Hematopoietic multipotent progenitor cell treated with erythropoietin and hydrocortisone succinate and interleukin-3 and kit ligand, for 6 days (in vitro differentiated cells): ENCODE measurements at places on chromosomes 12 and 14.

DNA sequence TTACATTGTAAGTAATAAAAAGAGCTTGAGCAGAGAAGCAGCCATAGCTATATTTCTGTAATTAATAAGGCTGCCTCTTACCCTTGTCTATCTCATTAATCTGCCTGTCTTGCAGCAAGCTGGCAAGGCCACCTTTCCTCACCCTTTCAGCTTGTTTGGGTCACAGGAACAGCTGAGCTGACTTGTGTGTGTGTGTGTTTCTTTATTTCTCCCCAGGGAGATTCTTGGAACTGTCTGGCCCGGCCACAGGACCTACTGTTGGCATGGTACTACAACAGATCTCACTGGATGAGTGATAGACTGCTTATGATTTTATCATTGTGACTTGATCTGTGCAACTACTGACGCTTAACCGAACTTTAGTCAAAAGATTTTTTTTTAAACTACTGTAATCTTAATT, 213.7 kb downstream of the SLC2A13 start:
- DNase-seq, result no peak

DNA sequence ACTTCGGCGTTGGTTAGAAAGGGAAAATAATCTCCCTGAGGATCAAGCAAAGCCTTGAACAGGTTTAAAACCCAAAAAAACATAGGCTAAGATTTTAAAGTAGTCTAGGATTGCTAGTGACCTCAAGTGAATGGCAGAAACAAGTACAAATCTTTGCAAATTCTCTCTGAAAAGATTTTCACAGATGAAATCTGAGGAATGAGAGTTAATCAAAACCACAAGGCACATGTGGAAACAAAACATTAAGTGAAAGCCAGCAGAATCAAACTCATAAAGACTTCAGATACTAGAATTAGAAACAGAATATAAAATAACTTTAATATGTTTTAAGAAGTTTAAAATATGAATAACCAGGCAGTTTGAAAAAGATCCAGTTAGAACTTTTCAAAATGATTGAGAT, 52.2 kb upstream of the CFL2 start:
- DNase-seq, result no peak

- DNase-seq, result no peak
Observed at GRCh38 chr12:28177905-28178304, 12.4 kb upstream of the CCDC91 start.

DNA sequence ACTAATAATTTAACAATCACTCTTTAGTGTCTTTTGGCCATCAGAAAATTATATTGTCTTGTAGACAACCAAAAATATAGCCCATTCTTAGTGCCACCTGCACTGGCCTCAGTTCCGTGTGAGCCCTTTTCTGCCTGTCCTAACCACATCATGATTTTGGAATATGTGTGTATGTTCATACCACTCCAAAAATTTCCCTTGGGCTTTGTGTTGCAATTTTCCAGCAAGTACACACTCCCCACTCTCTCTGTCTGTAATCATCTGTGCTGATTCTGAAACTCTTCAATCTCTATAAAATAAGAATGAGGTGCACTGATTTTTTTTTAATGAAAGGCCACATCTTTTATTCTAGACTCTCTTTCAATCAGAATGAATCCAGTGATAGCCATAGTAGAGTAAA, 196.0 kb downstream of the PIK3C2G start:
- no peak for DNase-seq

DNA sequence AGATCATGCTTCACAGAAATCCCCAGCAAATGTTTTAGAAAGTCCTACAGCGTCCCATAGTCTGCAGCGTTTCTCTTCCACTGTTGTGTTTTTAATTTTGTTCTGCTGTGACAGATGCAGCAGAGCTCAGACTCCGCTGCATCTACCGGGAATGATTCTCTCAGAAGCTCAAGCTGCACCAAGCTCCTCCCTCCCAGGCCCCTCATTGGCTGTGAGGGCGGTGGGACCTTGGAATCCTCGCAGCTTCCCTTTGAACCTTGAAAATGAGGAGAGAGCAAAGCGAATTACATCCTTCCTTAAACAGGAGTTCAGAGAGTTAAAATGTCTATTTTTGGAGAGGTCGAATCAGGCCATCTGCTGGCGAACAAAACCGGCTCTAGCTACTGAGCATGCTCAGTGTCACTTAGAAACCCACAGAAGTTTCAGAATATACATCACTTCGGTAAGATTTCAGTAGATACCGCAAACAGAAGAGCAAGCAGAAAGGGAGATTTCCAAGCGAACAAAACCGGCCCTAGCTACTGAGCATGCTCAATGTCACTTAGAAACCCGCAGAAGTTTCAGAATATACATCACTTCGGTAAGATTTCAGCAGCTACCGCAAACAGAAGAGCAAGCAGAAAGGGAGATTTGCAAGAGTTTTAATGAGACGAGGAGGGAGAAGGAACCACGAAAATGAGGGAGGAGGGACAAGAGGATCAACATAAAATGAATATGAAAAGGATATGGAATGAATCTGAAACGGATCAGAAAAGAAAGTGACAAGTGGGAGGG, at the start of gene ABCD2:
ABCD2 (minus strand) TSS at position 144 of the 774 bp plus-strand sequence. CDS start 188 bp downstream, outside the sequence.
- peak; percentile 65 for DNase-seq

DNA sequence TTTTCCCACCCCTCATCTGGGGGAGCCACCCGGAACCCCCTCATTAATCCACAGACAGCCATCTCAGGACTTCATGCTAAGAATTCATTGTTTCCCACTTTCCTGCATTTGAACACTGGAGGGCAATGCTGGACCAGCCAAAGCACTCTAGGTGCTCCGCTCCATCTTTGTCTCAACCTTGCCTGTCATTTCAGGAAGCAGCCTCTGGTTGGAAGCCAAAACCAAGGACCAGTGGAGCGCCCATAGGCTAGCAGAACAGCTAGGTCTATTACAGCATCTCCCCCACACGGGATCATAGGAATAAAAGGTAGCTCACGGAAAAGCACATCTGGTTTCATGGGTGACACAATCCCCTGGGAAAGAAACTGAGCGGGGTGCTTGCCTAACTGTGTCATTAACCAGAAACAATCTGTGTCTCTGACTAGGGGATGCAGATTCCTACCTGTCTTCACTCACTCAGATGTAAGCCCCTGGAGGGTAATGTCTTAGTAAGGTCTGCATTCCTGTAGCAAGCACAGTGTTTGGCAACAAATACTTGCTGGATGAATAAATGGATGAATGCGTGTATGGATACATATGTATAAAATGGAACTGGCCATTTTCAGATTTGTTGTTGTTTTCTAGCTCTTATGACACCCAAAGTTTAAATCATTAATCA, 197.0 kb downstream of the DAD1 start:
- DNase-seq, result peak; percentile 93

DNA sequence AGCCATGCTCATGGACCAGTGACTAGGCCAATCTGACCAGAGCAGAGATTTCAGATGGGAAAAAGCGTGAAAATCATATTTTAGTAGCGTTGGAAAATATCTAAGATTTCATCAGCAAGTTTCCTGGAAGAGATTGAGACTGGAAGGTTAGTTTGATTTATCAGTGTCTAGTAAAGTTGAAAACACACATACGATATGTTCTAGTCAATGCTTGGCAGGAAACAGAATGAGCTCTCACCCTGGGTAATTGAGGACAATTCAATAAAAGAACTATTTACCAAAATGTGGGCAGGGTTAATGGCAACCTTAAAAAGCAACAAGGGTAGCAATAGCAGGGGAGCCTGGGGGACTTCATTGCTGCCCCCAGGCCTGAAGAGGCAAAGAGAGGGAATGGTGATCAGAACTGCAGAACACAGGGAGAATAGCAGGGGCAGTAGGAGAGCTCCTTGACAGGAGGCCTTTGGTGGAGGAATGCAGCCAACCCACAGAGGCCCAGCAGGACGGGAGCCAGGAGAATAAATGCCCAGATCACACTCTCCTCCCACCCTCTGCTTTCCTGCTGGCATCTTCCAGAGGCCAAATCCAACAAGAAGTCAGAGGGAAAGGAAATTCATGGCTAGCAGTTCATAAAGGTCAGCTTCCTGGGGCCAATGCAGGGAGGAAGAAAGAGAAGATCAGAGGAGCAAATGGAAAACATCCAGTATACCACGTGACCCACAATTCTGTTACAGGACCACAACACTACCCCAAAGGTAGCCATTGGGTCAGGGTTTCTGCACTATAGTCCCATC, 27.6 kb upstream of the LRP6 start:
- no peak for DNase-seq

- DNase-seq, result no peak
Observed at GRCh38 chr14:28059254-28059653, 707.3 kb upstream of the FOXG1 start.

DNA sequence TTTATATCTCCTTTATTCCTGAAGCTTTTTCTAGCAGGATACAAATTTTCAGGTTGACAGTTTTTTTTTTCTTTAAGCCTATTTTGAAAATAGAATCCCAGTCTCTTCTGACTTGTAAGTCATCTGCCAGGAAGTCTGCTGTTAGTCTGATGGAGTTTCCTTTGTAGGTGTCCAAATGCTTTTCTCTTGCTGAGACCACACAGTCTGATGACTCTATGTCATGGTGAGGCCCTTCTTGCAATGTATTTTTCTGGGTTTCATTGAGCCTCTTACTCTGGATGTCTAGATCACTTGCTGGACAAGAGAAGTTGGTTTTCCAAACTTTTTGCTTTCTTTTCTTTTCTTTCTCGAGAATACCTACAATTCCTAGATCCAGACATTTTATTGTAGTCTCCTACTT, 30.6 kb downstream of the USP15 start:
- no peak for DNase-seq

- no peak for DNase-seq
Observed at GRCh38 chr12:12718381-12718759, 1.2 kb downstream of the CDKN1B start.

DNA sequence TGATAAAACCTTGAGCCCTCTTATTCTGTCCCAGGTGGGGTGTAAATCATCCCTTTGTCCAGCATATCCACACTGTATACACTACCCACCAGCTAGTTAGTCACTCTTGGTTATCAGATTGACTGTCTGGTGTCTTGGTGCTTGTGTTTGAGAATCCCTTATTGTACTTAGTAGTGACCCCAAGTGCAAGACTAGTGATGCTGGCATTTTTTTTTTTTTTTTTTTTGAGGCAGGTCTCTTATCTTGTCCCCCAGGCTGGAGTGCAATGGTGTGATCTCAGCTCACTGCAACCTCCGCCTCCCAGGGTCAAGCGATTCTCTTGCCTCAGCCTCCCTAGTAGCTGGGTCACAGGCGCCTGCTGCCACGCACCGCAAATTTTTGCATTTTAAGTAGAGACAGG, 5.8 kb downstream of the VRK1 start:
- DNase-seq, result peak; percentile 68

DNA sequence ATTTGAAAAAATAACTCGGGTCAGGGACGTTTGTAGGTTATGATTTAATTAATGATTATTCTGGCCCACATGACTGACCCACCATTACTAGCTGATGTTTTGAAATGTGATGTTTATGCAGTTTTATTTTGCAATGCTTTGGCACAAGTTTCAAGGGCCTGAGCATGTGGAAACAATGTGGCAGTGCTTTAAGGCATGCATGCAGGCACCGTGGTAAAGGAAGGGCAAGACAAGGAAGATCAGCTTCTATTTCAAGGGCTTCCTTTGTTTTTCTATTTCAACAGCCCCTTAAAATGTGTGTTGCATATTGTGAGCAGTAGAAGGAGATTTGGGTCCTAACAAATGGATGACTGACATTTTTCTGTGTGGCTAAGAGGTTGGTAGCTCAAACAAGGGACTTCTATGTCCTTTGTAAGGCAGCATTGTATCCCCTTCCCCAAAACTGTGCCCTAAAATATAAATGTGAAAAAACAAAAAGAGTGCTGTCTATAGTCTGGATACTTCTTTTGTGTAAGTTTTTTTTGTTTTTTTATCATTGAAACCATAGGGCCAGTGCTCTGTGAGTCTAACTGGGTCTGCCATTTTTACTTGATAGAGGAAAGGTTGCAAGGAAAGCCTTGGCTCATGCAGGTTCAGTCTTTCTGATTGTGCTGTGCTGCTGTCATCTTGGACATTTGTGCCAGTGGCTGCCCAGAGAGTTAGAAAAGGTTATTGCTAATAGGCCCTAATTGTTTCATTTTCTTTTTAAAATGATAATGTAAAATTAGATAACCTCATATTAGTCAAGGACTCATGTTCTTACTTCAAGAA, 103.5 kb downstream of the FGD4 start:
- peak; percentile 27 for DNase-seq

- DNase-seq, result peak; percentile 61
Observed at GRCh38 chr14:24315807-24316596, 4.7 kb downstream of the LTB4R start.

DNA sequence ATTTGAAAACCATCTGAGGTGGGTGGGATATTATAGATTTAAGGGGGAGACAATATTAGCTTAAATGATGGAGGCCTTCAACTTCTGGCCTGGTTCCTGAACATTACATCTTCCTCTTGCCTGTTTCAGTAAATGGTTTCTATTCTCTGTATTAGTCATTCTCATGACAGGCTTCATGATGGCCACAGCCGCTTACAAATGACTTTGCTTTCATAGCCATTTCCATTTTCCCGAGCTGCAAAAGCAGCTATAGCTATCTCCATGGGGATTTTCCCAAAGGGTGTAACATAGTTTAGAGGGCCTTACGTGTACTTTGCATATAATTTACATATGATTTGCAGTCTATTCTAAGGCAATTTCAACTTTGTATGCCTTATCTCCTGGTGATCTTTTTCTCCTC, 121.8 kb downstream of the NRXN3 start:
- DNase-seq, result no peak
